Kidney (tissue), 22 donors: ENCODE measurements at places on chromosomes 7 and 10. TPM values are rescaled to one million over a fixed set of nuclear protein-coding genes. Genes with fewer than 3 reads are reported as not detected.

CYP2C19 gene
- not detected for polyA plus RNA-seq

DOCK1 gene
- 15.8 TPM for polyA plus RNA-seq

SSC4D gene
- polyA plus RNA-seq: 12.9 TPM

MYO1G gene
- polyA plus RNA-seq: 0.60 TPM

STEAP1B gene
- not detected for polyA plus RNA-seq

HABP2 gene
- polyA plus RNA-seq: 27.4 TPM

DNA2 gene
- 2.2 TPM for polyA plus RNA-seq
